Left lobe of liver (tissue), 2 donors: ENCODE measurements at places on chromosomes 2 and 18. TPM values are rescaled to one million over a fixed set of nuclear protein-coding genes. Genes with fewer than 3 reads are reported as not detected.

DNA sequence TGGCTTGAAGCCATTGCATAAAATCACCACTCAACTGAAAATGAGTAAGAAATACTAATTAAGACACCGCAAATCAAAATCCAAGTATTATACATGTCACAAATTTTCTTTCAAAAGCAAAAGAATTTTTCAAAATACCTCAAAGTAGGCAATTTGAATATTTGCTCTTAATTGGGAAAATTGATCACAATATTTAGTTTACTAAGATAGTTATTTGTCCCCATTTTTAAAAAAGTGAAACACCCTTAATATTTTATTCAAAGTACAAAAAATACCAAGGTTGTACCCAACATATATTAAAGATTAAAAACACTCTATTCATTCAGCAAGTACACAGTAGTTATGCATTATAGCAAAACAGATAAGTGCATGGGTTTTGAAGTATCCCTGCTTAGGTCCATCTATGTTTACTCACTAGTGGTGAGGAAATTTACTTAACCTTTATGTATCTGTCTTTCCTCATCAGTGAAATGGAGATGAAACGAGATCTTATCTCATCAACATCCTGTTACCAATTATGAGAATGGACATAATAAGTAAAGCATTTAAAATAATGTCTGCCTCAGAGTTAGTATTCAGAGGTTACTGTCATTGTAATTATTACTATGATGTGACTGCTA lies 35.1 kb downstream of the VPS54 start:
- DNase-seq: no peak

DNA sequence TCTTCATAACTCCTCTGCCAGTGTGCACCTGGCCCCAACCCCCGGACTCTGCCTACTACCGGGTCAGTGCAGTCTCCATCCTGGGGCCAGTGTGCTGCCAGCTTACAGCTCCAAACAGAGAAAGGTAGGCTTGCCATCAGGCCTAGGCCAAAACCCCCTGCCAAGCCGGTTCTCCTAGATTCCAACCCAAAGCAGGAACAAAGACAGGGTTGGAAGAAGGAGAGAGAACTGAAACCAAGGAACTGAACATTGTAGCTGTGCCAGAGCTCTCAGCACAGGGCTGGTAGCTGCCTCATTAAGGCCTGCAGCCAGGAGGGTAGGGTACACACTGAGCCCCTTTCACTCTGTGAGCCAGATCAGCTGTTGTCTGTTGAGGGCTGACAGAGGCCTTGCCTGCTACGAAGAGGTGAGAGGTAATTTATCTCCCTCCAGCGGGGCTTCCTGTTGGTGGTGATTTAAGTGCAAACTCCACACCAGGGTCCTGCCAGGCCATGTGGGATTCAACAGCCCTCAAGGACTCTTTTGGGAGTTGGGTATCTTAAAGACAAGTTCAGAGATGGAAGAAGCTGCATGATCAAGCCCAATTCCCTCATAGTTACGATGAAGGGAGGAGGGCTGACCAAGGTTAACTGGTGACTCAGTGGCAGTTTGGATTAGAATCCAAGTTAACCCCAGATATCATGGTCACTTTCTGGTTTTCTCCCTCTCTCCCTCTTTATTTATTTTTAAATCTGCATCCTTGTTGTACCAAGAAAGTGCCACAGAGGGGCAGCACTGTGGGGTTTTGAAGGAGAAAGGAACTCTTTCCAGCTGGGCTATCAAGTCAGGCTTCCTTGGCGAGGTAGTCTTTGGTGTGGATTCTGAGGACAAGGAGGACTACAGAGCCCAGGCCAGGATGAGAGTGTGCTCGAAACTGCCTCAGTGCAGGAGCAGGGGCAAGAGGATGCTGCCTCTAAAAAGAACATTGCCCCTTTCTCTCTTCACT lies 48.1 kb downstream of the CYRIA start:
- no peak for DNase-seq

DNA sequence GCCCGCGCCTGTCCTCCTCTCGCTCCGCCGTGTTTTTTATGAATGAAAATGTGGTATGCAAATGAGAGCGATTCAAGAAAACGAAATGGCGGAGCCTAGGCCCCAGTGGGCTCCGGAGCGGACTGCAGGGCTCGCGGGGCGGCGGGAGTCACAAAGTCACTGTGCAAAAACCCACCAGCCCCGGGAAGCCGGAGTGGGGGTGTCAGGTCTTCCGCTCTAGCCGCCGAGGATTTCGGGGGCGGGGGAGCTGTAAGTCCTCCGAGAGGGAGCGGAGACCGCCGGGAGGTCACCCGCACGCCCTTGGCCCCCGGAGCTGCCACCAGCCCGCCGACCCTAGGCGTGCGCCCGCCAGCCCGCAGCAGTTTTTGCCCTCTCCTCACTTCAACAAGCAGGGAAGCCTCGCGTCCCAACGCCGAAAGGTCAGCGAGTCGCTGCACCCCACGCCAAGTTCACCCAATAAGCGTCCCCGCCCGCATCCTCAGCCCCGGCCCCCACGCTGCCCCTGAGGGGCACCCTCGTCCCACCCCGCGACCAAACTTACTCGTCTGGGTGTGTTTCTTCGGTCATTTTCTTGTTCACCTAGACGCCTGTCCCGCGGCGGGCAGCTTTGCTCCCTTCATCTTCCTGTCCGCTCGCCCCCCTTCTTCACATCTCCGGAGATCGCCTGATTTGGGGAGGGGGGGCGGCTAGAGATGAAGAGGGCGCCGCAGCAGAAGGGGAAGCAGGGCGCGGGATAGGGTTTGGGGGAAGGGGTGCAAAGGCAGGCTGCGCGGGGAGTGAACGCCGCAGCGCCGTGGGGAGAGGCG lies 775 bp downstream of the SPRED2 start:
- peak; percentile 58 for DNase-seq

DNA sequence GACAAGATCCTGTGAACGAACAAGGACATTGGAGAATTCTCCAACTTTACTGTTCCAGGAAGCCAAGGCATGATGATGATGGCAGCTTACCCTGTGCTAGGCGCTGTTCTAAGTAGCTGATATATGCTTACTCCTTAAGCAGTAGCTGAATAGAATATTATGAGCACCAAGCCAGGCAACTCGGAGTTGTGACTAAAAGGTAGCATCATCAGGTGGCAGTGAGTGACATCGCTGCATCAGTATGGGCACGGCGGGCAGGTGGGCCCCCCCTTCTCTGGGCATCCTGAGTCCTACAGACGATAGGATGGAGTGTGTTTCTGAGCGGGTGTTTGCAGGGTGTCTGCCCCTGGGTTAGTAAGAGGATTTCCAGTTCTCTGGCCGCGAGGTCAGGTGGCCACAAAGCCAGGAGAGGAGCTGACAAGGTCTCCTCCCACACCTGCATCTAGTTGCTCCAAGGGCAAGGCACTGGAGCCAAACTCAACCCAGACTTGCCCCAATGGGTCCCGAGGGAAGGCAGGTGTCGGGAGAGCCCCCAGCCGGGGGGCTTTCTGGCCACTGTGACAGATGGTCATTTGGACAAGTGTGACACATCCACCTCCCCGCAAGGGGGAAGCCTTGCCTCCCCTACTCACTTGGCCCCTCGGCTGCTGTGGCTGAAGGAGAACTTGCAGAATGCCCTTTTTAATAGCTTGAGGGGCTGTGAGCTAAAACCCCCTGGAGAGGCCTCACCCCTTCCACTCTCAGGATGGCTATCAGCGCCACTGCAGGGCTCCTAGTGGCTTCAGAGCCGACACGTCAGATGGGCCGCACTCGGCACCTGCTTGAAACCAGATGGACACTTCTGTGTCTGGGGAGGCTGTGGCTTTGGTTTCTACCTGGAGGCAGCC lies 55.5 kb downstream of the CRACDL start:
- DNase-seq: peak; percentile 26

GRCh38 chr2:156955701-156956100 lies 301.8 kb upstream of the GALNT5 start:
- no peak for DNase-seq

DNA sequence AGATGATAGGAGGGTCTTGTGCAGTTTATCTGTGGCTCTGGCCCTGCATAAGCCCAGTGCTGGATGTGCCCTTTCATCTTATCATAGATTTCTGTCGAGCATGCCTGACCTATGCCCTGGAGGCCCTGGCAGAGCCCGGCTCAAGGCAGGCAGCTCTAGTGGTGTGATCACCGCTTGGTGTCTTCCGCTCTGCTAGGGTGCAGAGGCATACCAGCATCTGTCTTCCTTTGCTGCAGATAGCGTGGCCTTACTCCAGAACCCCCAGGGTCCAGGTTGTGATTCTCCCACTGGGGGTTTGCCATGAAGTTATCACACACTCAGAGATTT lies 13.7 kb upstream of the TRAF3IP1 start:
- DNase-seq: peak; percentile 77

DNA sequence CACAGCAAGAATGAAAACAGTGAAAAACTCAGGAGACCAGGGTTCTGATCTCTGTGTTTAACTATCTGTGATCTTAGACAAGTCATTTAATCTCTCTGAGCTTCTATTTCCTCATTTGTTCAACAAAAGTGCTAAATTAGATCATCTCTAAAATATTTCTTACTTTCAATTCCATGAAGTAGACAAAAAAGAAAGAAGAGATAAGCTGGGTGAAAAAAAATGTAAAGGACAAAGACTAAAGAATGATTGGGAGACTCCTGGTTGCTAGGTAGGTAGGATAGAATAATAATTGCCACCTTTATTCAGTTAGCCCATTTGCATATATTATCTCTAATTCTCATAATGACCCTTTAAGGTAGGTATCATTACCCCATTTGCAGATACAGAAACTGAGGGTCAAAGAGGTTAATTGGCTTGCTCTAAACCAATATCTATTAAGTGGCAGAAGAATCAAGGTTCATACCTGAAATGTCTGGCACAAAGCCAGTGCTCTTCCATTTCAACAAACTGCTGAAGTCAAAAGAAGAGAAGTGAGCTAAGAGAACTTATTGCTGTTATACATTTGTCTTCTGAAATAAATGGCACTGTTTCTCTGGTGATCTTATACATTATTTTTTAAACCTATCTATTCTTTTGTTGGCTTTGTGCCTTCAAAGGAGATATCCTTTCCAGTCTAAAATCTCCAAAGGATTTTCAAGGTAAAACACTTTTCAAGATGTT lies 141.7 kb downstream of the OTX1 start:
- no peak for DNase-seq

DNA sequence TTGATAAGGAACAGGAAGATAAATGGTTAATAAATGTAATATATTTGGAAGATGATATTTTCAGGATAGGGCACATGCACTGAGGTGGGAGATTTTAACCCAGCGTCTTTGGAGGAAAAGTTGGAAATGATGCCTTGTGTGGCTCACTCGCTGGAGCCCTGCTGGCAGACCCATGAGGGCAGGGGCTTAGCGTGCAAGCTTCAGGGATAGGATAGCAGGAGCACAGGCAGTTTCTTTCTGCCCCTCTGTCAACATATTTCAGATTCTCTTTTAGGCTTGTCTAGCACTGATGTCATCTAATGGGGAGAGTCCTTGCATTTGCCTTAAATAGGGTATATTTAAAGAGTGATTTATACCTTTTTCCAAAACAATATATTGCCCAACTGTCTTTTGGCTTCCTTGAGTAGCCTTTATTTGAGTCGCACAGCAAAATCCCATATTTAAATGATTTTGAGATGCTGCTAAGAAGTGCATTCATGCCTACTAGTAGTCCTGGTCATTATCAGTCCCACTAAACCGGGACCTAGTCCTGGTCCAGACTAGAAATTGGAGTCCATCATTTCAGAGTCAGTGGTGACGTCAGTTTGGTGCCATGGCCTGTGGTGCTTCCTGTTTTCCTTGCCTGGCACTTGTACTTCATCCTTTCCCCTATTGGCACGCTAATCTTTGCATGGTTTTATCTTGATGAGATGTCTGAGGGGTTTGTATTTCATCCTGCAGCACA lies 45.8 kb downstream of the SH3RF3 start:
- no peak for DNase-seq

DNA sequence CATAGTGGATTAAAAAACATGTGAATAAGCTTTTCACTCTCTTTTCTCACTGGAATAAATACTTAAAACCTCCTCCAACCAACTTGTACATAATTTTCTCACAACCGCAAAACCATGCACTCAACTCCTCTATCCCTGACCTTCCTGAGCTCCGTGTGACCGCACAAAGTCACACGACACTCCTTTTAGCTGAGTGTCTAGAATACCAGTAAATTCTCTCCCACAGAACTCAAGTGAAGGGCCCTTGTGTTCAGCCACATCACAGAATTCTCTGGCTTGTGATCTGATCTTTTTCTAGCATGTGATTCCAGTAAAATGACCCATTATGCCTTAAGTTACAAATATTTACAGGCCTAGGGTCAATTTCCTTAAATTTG lies 91.2 kb upstream of the ARL4C start:
- DNase-seq: no peak

Gene SLC9A4
- total RNA-seq: not detected

Gene TGFA
- total RNA-seq: 5.0 TPM

Gene ZNF385B
- 8.3 TPM for total RNA-seq

Gene SH3BP4
- 22.9 TPM for total RNA-seq

Gene PRADC1
- 24.4 TPM for total RNA-seq
